ENCODE measurements at places on chromosomes 6 and 20. TPM values are rescaled to one million over a fixed set of nuclear protein-coding genes. Genes with fewer than 3 reads are reported as not detected.

PGBD1 gene
- total RNA-seq, result 1.8 TPM

PPT2 gene
- total RNA-seq, result 12.7 TPM

L3MBTL3 gene
- total RNA-seq, result 8.1 TPM

BANF2 gene
- total RNA-seq, result not detected

ZNF165 gene
- total RNA-seq, result 0.47 TPM

GPX6 gene
- not detected for total RNA-seq

C2 gene
- 0.30 TPM for total RNA-seq

MYB gene
- 44.2 TPM for total RNA-seq

PI16 gene
- not detected for total RNA-seq

RPS6KA2 gene
- total RNA-seq, result 2.8 TPM

ACAT2 gene
- total RNA-seq, result 85.3 TPM

- DNase-seq, result no peak
These were observed 680.2 kb upstream of the AGPAT4 start for GRCh38 chr6:161954077-161954476.

DNA sequence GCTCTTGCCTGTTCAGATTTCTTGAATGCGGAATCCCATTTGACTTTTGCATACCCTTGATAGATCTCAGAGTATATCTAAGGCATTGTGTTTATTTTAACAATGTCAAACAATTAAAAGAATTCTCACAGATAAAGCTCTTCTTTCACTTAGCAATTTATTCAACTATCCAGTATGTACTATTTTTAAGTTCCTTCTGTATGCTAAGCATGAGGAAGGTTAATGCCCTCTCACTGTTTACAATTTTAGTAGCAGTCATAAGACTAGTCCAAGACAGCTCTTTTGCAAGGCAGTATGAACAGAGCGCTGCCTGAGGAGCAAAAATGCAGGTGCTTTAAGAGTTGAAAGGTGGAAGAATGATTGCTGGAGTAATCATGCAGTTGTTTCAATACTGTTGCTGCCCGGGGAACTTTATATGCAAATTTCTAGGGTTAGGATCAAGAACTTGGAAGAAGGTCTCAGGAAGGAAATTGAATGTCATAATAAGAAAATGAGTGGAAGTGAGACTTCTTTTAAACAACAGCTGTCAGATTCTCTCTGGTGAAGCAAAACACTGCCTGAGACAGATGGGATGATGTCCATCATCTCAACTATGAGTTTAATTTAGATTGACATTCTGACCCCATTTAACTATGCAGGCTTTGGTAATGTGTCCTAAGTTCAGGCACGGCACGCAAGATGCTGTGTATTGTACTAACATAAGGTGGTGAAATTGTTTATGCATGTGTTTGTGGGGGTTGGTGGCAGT, 1303.5 kb upstream of the CITED2 start:
- no peak for DNase-seq

DNA sequence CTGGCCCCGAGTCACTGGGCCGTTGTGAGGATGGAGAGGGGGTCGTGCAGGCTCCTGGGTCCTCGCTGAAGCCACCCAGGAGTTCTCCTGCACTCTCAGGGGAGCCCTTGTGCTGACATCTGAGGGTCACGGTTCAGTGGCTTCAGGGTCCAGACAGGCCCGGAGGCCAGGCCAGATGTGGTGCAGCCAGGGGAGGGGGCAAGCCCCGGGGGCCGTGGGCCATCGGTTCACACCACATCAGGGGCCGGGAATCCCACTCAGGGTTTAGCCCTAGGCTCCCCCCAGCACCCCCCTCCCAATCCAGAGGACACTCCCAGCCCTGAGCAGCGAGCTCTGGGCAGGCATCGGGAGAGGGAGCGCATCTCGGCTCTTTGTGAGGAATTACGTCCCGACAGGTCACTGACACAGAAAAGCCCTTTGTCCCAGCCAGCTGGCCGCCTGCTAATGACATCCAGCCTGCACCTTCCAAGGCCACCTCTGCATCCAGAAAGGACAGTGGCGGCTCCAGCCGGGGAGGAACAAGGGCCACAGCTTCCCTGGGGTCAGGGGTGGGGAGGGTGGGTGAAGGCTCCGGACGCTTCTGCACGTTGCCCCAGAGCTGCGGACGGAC, 6.4 kb upstream of the CHRNA4 start:
- no peak for DNase-seq

DNA sequence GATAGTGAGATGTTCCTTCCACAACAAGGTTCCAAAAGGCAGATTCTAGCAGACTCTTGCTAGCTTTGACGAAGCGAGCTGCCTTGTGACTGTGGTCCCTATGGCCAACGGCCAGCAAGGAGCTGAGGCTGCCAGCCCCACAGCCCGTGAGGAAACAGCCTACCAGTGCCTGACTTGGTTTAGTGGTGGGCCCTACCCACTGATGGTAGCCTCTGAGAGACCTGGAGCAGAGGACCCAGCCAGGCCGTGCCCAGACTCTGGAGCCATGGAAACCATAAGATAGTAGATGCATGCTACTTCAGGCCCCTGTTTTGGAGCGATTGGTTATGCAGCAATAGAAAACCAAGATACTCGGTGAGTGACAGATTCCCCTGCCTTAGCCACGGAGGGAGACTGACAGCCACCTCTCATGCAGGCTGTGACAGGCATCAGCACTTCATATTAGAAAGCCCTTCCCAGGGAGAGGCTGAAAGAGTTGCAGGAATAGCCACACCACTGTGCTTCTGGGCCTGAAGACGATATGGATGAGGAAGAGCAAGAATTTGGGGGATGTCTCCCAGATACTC, 19.2 kb downstream of the PSMG4 start:
- no peak for DNase-seq

DNA sequence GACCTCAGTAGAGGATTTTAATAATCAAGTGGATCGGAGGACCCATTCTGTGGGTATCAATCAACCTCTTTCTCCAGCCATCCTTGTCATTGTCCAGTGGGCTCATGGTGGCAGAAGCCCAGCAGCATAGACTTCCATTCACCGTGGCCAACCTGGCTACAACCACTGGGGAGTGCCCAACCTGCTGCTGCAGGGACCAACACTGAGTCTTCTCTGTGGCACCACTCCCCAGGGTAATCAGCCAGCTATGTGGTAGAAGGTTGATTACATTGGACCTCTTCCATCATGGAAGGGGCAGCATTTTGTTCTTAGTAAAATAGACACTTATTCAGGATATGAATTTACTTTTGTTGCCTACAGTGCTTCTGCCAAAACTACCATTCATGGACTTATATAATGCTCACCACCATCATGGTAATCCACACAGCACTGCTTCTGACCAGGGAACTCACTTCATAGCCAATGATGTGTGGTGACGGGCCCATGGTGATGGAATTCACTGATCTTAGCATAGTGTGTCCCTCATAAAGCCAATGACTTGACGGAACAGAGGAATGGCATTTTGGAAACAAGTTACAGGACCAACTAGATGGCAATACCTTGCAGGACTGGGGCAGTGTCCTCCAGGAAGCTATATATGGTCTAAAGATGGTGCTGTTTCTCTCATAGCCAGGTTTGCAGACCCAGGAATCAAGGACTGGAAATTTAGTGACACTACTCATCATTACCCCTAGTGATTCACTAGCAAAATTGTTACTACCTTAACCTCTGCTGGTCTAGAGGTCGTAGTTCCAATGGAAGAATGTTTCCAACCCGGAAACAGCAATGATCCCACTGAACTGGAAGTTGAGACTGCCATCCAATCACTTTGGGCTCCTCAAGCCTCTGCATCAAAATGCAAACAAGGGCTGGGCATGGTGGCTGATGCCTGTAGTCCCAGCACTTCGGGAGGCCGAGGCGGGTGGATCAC, 7.6 kb downstream of the CD24 start:
- DNase-seq, result no peak

DNA sequence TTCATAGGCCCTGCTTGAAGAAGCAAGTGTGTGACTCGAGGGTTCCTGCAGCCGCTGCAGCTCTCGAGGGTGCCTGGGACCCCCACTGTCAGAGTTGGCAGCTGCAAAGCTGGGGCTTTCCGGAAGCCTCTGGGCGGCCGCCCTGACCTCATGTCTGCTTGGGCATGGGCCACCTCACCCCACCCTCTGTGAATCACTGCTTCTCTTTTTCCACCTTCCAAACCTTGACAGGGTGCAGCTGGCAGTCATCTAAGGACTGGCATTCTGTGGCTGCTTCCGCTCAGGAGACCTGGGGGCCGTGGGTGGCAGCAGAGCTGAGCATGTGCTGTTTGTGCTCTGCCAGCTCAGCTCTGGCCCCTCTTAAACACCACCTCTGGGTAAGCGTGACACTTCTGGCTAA, 32.0 kb downstream of the ERMARD start:
- DNase-seq, result no peak

DNA sequence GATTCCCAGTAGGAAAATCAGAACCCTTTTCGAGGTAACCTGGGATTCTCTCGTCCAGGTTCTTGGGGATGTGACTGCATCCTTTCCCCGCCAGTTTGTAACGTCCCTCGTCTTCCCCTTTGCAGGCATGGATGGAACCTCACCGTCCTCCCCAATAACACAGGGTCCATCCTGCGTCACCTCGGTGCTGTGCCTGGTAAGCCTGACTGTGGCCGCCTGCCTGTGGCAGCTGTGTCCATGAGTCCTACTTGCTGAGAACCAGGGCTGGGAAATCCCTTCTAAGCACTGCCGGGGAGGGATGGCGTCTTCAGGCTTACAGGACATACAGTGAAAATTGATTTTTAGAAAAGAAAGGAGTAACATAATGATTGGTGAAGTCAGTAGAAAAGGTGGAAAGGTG, 155.6 kb downstream of the DTNBP1 start:
- no peak for DNase-seq

- no peak for DNase-seq
These were observed 83.4 kb upstream of the NEDD9 start for GRCh38 chr6:11315743-11316437.

DNA sequence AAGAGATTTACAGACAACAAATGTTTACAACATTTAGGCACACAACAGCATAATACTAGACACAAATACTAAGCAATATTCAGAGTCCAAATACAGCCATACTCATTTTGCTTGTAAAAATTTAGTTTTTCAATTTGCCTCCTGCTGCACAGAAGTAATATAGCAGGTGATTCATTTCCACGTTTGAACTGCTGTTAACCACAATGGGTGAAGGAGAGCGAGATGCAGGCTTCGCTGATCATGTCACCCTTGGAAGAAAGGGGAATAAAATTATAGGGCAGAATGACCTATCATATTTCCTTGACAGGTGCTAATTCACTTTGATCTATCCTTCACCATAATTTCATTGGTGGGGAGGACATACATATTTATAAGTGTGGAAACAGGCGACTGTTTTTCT, 643.8 kb upstream of the AGPAT4 start:
- DNase-seq, result no peak

DNA sequence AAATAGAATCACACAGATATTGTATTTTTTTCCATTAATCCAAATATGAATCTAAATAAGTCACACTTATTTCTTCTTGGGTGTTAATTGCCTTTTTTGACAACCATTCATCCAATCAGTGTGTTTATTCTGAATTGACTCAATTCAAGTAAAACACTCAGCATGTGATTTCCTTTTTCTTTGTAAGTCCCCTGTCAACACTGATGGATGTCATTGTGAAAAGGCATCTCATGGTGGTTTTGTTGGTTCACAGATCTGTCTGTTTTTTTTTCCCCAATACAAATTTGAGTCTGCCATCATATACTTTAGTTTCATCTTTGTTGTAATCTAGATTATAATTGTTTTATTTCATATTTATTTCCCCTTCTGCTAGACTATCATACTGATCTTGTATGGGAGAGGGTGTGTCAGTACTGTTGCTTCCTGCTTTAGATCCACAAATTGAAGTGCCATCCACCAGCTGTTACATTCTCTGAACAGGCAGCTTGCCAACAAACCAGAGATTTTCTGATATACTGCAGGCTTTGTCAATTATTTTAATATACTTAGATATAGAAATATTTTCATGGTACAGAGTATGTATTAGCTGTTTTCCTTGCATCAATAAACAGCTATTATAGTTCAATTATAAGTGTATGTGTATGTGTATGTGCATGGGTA, 64.2 kb upstream of the FLRT3 start:
- no peak for DNase-seq

DNA sequence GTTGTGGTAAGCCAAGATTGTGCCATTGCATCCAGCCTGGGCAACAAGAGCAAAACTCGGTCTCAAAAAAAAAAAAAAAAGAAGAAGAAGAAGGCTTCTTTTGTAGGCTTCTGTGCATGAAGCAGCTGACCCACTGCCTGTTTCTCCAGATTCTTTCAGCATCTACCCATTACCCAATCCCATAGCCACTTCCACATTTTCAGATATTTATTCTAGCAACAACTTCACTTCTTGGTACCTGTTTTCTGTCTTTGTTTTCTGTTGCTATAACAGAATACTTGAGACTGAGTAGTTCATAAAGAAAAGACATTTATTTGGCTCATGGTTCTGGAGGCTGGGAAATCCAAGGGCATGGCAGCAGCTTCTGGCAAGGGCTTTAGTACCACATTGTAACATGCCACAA, 95.3 kb upstream of the SGK1 start:
- DNase-seq, result no peak

DNA sequence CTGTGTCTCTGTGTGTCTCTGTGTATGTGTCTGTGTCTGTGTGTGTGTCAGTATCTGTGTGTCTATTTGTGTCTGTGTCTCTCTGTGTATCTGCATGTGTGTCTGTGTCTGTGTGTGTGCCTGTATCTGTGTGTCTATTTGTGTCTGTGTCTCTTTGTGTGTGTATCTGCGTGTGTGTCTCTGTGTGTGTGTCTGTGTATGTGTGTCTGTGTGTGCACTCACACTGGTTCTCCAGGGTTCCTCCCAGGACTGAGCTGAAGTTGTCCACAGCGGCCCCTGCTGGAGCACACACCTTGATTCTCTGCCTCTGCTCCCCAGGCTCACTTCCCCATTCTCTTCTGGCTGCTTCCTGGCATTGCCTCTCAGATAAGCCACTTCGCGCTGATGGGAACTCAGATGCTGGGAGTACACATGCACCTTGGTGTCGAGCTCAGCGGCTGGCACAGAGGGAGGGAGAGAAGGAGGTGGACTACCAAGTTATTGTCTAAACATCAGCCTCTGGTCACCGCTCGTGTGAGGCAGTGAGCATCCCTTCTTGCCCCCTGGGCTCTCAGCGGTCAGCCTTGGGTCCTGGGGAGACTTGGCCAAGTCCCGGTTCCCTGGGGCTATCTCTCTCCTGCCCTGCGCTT, 104.9 kb upstream of the NXT1 start:
- peak; percentile 75 for DNase-seq

DNA sequence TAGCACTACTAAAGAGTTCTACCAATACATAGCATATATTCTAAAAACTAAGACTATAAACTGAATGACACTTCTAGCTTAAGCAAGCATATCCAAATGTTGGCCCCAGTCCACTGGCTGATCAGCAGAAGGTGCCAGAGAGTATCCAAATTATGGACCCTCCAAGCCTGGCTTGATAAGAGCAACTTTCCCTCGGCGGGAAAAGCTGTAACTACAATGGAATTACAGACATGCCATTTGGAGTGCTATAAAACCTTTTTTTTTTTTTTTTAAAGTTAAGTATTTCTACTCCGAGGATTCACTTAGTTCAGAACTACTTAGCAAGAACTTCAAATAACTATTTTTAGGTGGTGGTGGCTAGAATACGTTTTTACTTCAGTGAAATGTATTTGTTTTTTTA, 94.6 kb downstream of the EPB41L2 start:
- DNase-seq, result no peak
